Stimulated activated CD4-positive, alpha-beta T cell treated with anti-CD3 and anti-CD28 coated beads, Interleukin-15, amount 100 ng/mL, for 1 hour (primary cell): ENCODE measurements at places on chromosomes 2 and 18.

- DNase-seq: no peak
Observed at GRCh38 chr2:101311696-101312017, 3.2 kb upstream of the RNF149 start.

DNA sequence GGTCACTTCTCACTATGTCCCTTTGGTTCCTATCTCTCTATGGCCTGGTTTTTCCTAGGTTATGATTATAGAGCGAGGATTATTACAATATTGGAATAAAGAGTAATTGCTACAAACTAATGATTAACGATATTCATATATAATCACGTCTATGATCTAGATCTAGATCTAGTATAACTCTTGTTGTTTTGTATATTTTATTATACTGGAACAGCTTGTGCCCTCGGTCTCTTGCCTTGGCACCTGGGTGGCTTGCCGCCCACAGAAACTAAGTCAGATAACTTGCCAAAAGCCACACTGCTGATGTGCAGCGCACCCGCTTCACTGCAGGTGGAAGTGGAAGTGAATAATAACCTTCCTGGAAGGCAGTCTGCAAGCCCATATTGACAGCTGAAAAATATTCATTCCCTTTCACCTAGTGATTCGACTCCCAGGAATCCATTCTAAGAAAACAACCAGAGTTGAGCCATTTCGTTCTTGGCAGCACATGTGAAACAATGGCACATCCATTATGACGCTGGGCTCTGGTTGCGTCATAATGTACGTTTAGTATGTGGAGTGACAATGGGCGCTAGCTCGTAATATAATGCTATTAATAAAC, 725 bp upstream of the ANKRD53 start:
- DNase-seq: no peak

GRCh38 chr2:136809998-136810397, 44.7 kb downstream of the THSD7B start:
- no peak for DNase-seq

DNA sequence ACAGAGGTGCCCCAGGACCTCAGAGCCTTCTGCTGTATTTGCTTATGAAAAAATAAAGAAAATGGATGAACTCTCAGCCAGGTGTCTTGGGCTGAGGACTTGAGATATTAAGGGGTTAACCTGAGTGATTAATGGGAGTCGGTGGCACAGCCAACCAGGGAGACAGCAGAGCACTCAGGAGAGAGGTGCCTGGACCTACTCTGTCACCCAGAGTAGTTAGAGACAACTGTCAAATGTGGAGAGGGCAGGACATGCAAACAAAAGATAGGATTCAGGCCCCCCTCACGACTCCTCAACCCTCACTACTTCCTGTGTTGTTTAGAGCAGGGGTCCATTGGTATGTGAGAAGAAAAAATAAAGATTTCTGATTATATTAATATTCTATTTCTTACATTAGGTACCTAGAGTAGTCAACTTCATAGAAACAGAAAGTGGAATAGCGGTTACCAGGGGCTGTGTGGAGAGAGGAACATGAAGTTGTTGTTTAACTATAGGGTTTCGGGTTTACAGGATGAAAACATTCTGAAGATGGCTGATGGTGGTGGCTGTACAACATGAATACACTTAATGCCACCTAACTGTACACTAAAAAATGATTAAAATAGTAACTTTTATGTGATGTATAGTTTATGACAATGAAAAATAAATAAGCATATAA, 28.6 kb upstream of the CETN1 start:
- no peak for DNase-seq

- DNase-seq: no peak
Observed at GRCh38 chr2:97880334-97880733, 115.4 kb downstream of the TMEM131 start.

DNA sequence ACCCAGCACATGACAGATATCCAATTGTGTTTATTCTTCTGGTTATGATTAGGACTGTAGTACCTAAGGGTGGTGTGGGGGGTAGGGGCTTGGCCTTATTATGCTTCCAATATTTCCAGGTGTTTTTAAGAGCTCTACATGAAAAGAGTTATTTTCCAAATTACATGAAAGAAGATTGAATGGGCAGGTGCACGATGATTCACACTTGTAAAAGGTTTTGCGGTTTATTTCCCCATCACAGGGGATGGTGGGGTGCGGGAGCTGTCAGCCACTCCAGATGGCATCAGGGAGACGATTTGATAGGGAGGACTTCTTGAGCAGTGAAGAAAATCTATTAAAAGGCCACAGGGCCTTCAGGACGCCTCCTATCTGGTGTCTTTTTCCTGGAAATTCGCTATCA, 15.1 kb upstream of the CCBE1 start:
- DNase-seq: no peak

- no peak for DNase-seq
Observed at GRCh38 chr2:227219312-227220105, 55.1 kb downstream of the COL4A3 start.

GRCh38 chr2:3036432-3037125, 341.0 kb downstream of the EIPR1 start:
- DNase-seq: no peak

GRCh38 chr2:191862156-191862775, 15.4 kb upstream of the CAVIN2 start:
- DNase-seq: no peak

DNA sequence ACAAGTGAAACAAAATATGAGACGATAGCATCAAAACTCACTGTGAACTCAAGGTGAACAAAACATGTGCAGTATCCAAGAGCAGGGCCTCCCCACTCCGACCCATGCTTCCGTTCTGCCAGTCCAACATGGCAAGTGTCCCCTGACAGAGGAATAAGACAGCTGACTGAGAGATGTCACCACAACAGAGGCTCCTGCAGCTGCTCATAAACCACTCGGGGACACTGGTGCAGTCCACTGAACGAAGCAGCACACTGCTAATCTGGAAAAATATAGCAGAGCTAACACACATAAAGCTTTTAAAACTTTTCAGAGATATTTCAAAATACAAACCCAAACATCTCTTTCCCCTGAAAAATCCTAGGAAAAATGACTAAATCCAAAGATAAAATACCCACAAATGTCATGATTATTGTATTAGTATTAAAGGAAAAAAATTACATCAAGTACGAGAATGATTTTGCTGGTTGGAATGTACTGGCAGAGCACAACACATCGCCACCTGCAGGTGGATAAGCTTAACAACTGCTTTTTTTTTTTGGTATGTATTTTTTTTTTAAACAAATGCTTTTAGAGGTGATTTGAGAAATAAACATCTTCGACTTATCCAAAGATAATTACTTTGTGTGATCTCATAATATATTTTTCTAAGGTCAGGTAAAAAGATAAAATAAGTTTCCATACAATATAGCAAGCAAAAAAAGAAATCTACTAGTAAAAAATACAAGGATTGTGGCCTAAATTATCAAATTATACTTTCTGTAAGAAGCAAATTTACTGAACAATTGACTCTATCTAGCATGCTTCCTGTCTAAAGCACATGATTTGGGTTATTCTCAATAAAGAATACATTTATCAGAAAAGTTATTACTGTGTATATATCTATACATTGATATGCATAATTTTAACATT, 18.6 kb downstream of the THADA start:
- no peak for DNase-seq

GRCh38 chr2:170306293-170306873, 128.4 kb downstream of the MYO3B start:
- no peak for DNase-seq

- DNase-seq: no peak
Observed at GRCh38 chr2:18440141-18440661, 120.3 kb downstream of the RDH14 start.

GRCh38 chr2:176582990-176583481, 313.8 kb downstream of the MTX2 start:
- DNase-seq: no peak

- DNase-seq: no peak
Observed at GRCh38 chr2:3293221-3293620, 84.4 kb downstream of the EIPR1 start.

DNA sequence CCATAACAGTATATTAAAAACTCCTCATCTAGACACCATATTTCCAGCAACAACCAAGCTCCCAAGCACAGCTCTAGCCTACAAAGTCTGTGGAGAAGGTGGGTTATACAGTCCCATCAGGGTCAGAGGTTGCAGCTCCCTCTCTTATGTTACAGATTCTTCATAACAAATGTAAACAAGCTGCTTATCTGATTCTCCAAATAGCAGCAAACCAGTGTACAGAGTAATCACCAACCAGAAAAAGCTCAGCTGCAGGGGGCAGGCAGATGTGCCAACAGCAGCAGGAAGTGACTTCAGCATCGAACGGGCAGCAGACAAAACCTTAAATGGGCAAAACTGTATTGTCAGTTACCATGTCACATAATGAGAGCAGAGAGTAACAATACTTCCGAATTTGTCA, 52.9 kb upstream of the NABP1 start:
- DNase-seq: no peak

DNA sequence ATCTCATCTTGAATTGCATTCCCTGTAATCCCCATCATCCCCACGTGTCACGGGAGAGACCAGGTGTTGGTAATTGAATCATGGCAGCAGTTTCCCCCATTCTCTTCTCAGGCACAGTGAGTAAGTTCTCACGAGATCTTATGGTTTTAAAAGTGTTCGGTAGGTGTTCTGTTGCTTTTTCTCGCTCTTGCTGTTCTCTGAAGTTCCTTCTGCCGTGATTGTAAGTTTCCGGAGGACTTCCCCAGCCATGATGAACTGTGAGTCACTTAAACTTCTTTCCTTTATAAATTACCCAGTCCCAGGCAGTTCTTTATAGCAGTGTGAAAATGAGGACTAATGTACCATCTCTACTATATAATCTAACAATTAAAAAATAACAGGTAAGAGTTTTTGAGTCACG, 409.9 kb upstream of the NRXN1 start:
- no peak for DNase-seq

GRCh38 chr2:112006076-112006410, 49.0 kb upstream of the TMEM87B start:
- no peak for DNase-seq

GRCh38 chr2:182910965-182911364, 44.5 kb upstream of the FRZB start:
- no peak for DNase-seq

GRCh38 chr18:8688216-8688800, 17.0 kb upstream of the MTCL1 start:
- DNase-seq: no peak

GRCh38 chr2:127361929-127362885, 25.6 kb downstream of the MAP3K2 start:
- no peak for DNase-seq

DNA sequence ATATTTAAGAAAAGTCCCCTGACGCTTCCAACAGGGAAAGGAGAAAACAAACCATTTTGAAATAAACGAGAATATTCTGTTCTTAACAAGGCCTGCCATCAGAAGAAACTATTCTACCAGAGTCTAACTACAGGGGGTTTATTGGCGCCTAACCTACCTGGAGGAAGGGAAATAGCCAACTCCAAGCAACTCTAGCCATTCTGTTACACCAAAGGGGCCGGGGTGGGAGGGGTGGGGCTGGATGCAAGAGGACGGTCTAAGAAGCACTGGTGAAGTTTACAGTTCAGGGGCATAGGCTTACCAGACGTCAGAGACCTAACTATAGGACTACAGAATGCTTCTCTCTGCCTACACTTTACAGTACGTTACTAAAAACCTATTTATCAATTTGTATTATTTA, 60.5 kb upstream of the GALNT5 start:
- DNase-seq: no peak

GRCh38 chr2:120979921-120980320, 244.3 kb downstream of the GLI2 start:
- no peak for DNase-seq

GRCh38 chr2:165544897-165545296, 75.4 kb downstream of the CSRNP3 start:
- DNase-seq: no peak

DNA sequence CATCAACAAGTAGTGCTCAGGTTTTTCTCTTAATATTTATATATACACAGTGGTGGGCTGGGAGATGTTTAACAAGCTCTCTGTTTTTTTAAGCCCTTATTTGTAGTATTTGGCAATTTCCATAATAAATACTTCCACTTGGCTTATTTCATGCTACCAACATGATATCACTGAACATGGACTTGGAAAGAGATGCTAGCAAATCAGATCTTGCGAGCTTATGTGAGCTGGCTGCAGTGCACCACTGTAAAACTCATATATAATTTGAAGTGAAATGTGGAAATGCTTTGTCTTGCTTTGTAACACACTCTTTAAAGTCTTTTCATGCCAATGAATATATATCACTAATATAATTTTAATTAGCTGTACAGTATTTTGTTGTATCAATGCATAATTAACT, 155.7 kb downstream of the ALK start:
- DNase-seq: no peak

GRCh38 chr2:204264621-204265140, 280.6 kb upstream of the PARD3B start:
- DNase-seq: no peak

DNA sequence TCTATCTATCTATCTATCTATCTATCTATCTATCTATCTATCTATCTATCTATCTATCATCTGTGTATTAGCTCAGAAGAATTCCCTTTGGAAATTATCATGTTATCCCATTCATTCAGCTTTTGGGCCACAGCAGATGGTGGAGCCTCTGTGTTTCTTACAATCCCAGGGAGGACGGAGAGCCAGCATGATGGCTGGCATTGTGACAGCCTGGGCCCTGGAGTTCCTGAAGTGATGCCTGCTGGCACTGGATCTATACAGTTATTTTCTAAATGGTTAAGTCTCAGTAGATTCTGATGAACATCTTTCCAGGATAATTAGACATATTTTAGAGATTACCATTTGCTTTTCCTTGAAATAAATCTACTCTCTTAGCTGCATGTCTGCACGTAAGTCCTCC, 385.4 kb upstream of the NXPH2 start:
- no peak for DNase-seq

DNA sequence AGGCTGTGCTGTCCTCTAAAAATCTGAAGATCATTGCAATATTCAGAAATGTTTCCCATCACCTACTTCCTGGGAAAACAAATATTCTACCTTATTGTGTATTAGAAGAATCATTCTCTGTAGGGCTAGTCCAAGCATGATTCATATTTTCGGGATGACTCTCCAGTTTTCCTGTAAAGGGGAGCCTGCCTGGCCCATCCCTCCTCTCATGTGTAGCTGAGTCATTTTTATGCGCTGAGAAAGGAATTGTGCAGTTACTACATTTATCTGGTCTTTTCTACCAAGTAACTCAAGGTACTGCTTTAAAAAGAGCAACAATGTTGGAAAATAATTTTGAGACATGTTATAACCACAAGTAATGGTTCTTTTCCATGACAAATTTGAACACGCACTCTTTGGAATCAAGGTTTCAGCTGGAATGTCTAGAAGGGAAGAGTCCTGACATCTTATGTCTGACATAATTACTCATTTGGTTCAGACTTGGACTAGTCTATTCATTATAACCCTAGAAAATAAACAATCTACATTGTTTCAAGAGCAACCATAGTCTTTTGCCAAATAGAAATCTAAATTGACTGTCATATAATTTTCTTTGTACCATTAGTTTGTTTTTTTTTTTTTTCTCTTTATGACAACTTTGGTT, 6.6 kb downstream of the DSG3 start:
- DNase-seq: no peak

GRCh38 chr2:60555066-60555782, 1.8 kb upstream of the BCL11A start:
- no peak for DNase-seq

GRCh38 chr18:24127735-24128134, 11.1 kb upstream of the CABYR start:
- DNase-seq: no peak

- DNase-seq: no peak
Observed at GRCh38 chr2:45789317-45789716, 137.8 kb downstream of the PRKCE start.

- DNase-seq: no peak
Observed at GRCh38 chr18:35026407-35027061, 14.7 kb upstream of the MAPRE2 start.
